ENCODE measurements at places on chromosomes 3 and 15. TPM values are rescaled to one million over a fixed set of nuclear protein-coding genes. Genes with fewer than 3 reads are reported as not detected.

DNA sequence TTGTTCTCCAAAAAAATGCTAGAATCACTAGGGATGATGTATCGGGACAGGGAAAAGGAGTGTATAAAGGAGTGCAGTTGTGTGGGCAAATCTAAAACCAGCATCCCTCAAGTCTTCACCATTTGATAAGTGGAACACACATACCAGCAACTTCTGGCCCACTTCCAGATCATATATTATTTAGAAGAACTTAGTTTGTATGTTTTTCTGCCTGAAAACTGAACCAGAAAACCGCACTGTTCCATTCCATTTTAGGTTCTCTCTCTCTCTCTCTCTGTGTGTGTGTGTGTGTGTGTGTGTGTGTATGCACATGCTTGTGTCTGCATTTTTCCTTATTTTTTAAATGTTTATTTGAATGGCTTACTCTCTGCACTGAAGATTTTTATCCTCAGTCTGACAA, 93.5 kb downstream of the SERPINI1 start:
- DNase-seq = no peak

The SGO1 gene
- total RNA-seq = 0.20 TPM

- no peak for DNase-seq
These were observed 138.9 kb downstream of the CACNA1D start for GRCh38 chr3:53633197-53633787.

The REC114 gene
- total RNA-seq = 3.4 TPM

DNA sequence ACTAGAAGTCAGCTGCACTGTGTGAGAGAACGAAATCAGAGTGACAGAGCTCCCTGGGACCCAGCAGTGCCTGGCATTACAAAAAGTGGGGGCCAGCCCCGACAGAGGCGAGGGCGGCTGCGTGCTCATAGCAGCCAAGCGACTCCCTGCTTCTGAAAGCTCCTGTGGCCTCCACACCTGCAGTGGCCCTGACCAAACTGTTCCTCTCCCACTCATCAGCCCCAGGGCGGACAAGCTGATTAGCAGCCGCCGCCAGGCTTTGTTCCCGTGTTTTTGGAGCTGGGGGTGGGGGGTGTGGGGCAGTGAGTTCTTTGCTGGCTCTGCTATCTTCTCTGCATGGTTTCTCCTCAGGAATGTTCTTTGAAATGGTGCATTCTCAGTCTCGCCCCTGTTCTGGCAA, 58.1 kb downstream of the DGKG start:
- no peak for DNase-seq

- DNase-seq = peak; percentile 55
These were observed 44.9 kb upstream of the DGKG start for GRCh38 chr3:186406669-186407635.

The HYAL1 gene
- 20.8 TPM for total RNA-seq

- peak; percentile 55 for DNase-seq
These were observed 42.9 kb upstream of the PLCL2 start for GRCh38 chr3:16841904-16842271.

DNA sequence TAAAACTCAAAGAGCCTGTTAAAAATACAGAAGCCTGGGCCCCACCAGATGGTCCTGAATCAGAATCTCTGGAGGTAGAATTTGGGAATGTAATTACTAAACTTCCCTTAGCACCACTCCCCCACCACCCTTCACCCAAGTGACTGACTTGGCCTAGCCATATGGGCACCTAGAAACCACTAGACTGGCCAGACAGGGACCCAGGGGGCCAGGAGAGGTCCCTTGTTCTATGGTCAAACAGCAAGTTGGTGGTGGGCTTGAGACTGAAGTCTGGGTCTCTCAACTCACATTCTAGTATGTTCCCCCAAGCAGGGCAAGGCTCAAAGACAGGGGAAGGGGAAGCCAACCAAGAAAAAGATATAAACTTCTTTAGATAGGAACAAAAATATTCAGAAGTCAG, 301.5 kb upstream of the TLE3 start:
- no peak for DNase-seq

GRCh38 chr3:122930063-122930997, 97.2 kb downstream of the SEMA5B start:
- DNase-seq = no peak

The HIGD2B gene
- not detected for total RNA-seq

The HES1 gene
- 22.8 TPM for total RNA-seq

GRCh38 chr3:52811452-52812011, 16.9 kb downstream of the ITIH3 start:
- no peak for DNase-seq
